ENCODE measurements at places on chromosomes 5 and 9. TPM values are rescaled to one million over a fixed set of nuclear protein-coding genes. Genes with fewer than 3 reads are reported as not detected.

Gene CDH9
- total RNA-seq: not detected

Gene SAXO1
- 0.07 TPM for total RNA-seq

Gene ORM2
- not detected for total RNA-seq

Gene PPP3R2
- not detected for total RNA-seq

Gene OR1L1
- total RNA-seq: not detected
